ENCODE measurements at places on chromosomes 11 and 22. TPM values are rescaled to one million over a fixed set of nuclear protein-coding genes. Genes with fewer than 3 reads are reported as not detected.

Gene APOL1
- total RNA-seq: 77.0 TPM

- DNase-seq: peak; percentile 61
Observed at GRCh38 chr11:25981998-25982397, 349.9 kb upstream of the ANO3 start.

- DNase-seq: no peak
Observed at GRCh38 chr11:36104660-36104992, 160.8 kb downstream of the LDLRAD3 start.

- DNase-seq: no peak
Observed at GRCh38 chr11:30875806-30876205, 289.7 kb upstream of the MPPED2 start.

DNA sequence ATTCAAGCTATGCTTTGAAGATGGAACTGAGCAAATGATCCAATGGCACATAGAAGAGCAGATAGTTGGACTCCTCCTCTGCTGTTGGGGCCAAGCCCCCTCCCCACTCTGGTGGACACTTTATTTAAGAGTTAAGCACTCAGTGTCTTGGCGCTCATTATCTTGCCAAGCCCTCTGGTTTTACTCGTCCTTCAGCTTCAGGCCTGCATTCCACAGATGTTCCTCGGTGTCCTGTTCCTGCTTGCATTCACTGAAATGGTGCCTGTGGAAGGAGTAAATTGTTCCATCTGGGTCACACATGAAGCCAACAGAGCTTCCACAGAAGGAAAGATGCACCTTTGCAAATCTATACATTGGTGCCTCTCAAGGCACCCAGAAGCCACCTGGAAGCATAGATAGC lies 26.1 kb downstream of the MAML2 start:
- no peak for DNase-seq

GRCh38 chr11:79189055-79189454 lies 251.8 kb downstream of the TENM4 start:
- no peak for DNase-seq

DNA sequence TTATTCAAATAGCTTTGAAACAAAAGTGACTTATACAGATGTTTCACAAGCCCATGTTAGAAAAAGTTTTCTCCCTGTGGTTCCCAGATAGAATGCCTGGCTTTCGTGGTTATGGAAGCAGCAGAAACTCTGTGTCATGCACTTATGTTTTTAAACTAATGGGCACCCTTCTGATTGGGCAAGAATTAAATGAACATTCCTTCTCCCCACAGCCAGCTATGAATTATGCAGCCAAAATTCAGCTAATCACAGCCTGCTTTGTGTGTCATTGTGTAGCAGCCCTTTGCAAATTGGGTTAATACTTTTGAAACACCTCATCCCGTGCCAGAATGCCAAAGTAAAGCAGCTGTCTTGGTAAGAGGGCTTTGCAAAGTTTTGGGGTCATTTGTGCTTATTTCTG lies 46.9 kb downstream of the PANX1 start:
- no peak for DNase-seq

GRCh38 chr11:72769680-72770079 lies 17.5 kb upstream of the ARAP1 start:
- no peak for DNase-seq
